ENCODE measurements at places on chromosomes 11 and 22.

DNA sequence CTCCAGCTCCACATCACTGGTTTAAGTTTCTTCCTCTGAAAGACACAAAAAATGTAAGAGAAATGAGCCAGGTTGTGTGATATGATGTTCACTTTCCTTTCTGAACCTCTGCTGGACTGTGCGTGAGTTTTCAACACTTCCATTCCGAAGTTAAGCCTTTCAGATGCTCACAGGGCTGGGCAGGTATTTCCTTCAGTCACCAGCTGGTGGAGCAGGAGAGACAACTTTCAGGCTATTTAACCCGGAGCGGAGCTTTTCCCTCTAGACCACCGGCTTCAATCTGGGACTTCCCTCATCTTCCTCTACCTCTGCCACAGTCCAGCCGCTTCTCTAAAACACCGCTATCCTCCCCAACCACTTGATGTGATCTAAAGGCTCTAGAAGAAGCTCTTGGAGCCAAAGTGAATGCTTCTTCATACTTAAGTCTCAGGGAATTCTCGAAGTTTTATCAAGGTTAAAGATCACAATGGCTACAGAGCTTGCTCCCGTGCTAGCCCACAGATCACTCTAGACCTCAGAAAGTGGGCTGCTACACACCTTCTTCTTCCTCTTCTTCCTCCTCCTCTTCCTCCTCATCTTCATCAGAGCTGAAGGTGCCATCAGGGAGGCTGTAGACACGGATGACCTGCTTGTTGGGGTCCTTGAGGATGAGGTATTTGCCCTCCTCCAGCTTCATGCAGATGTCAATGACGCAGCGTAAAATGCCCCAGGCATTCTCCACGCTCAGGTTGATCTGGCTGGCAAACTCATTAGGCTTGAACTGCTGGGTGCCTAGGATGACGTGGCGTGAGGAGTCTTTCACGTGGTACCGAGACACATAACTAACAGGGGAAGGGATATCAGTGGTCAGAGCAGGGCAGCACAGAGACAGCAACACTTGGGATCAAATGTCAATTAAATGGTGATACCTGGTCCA, 4.4 kb upstream of the FOXRED2 start:
- peak; percentile 30 for DNase-seq

DNA sequence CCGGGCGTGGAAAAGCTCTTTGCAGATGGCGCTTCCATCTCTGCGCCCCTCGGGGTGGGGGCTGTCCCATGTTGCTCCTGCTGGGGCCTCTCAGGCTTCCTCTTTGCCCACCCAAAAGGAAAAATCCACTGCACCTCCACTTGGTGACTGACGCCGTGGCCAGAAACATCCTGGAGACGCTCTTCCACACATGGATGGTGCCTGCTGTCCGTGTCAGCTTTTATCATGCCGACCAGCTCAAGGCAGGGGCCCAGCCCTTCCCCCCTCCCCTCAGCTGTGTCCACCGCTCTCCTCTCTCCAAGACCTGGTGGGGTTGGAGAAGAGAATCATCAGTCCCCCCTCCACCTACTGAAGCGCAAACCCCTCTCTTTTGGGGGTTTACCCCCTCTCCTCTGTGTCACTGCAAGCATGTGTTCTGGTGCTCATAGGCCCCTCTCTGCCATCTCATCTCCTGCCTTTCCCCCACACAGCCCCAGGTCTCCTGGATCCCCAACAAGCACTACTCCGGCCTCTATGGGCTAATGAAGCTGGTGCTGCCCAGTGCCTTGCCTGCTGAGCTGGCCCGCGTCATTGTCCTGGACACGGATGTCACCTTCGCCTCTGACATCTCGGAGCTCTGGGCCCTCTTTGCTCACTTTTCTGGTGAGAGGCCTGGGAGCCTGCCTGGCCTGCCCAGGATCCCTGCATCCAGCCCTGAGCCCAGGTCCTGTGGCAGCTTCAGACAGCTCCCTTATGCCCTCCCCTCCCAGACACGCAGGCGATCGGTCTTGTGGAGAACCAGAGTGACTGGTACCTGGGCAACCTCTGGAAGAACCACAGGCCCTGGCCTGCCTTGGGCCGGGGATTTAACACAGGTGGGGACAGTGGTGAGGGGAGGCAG, 1.8 kb downstream of the LARGE2 start:
- DNase-seq = no peak

DNA sequence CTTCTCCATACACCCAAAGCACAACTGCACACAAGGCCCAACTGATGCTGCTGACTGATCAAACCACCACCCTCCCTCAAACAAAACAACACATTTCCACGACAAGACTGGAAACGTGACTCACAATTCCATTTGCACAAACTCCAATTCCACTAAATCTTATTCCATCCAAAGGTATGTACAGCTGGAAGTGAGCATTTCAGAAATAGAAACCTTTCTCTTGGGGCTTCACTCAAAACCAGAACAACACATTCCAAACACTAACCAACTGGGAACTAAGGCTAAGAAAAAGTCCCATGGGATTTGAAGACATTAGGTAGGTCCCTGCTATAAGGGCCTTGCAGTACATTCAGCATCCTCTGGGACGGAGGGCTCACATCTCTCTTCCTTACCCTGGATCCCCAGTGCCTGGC, 19.6 kb downstream of the MORC2 start:
- no peak for DNase-seq

DNA sequence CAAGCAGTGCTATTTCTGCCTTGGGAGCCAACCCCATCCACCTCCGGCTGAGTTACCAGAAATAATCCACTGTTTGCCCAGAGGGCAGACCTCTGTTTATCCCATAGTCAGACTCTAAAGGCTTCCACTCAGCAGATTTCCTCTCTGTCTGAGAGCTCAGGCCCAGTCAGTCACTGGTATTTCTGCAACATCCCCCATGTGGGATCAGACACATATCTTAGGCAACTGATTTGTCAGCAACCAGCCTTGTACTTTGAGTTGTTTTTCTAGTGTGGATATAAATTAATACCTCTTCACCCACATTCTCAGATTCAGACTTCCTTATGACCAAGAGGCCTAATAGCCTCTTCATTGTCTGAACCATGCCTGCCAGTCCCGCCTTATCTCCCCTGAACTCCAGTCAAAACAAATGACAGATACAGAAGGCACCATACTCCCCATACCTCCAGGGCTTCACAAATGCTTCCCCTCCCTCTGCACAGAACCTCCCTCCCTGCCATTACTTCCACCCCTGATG, 193.6 kb downstream of the FAM76B start:
- DNase-seq = no peak

- DNase-seq = peak; percentile 28
Observed at GRCh38 chr22:45226503-45227186, 14.0 kb downstream of the KIAA0930 start.

DNA sequence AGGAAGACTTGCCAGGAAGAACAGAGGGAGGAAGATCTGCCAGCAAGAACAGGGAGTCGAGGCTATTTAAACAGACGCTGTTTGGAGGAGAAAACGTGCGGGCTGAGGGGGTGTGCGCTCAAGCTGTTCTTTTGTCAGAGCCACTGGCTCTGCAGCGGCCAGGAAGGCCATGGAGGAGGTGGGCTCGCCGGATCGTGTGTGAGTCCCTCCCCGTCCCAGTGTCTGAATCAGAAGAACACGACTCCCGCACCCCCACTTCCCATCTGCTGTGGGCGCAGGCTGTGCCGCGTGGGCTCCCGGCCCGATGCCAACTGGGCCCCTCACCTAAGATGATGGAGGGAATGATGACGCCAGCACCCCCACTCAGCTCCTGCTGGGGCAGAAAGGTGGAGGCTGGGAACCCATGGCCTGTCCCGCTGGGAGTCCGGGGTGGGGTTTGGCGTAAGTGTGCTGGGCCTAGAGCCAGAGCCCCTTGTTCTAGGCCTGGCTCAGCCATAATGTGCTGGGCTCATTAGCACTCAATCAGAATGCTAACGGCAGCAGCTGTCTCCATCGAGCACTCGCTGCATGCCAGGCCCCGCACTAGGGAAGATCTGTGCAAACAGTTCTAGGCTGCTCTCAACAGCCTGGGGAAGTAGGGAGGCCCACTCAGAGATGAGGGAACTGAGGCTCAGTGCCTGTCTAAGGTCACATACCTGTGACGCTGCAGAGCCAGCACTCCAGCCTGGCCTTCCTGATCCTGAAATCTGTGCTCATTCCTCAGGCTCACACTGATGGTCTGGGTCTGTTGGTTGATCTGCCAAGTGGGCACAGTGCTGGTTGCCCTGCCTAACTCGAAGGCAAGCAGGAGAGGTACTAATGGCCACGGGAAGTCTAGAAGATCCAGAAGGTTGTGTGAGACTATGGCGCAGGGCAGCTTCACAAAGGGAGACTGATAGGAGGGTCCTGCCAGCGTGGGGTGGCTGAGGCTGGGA, 11.5 kb downstream of the NPTXR start:
- no peak for DNase-seq

- DNase-seq = no peak
Observed at GRCh38 chr11:13680501-13681264, 12.2 kb downstream of the FAR1 start.

DNA sequence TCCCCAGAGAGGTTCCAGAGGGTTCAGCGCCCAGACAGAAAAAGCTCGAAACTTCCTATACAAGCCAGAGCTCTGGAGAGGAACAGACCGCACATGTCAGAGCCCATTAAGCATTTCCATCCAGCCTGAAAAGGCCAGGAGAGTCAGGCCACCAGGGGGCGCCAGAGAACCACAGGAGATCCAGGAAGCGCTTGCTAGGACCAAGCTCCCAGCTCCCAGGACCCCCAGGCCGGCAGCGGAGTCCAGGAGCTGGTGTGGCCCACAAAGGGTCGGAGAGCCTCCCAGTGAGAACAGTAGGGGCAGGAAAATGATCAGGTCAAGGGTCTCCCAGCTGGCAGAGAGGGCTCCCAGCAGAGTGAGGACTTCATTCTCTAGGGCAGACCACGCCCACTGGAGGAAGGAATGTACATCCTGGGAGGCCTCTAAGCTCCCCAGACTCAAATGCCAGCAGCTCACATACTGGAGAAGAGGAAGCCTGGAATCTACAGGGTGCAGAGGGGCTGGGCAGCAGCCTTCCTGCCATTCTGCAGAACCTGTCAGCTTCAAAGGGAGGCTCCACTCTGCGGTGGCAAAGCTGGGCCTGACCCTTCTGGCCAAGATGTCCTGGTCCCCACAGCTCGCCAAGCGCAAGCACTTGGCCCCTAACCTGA, 2.1 kb upstream of the MEI1 start:
- DNase-seq = peak; percentile 61

- no peak for DNase-seq
Observed at GRCh38 chr11:85316967-85317366, 310.2 kb downstream of the DLG2 start.

DNA sequence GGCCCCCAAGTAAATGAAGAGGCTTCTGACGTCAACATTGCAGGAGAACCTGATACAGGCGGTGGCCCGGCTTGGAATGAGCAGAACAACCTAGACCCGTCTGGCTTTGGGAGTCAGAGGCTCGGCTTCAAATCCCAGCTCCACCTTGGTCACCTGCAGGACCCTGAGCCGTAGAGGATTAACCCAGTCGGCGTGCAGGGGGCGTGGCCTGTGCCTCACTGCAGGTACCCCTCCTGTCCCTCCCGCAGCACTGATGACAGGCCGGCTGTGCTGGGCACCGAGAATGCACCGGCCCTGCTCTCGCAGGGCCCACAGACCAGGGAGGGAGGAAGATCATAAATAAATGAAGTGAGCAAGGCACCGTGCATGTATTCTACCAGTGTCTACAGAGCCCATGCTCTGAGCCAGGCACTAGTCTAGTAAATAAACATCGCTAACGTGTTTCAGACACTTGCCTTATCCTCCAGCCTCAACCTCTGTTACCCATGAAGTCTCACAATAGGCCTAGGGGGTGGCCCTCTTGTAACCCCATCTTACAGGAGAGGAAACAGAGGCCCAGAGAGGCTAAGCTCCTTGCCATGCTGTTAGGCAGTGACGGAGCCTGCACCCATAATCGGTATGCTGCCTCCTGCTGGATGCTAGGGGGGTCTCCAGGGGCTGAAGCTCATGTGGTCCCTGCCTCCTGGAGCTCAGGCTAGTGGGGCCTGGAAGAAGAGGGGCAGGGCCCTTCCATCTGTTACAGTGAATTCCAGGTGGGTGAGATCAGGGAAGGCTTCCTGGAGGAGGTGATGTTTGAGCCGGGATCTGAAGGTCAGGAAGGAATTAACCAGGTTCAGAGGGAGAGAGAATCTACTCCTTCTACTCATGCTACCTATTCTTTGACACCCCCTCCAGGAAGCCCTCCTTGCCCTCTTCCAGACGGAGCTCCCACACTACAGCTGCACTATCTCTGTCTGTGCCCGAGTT, 53.4 kb downstream of the RTL6 start:
- no peak for DNase-seq

DNA sequence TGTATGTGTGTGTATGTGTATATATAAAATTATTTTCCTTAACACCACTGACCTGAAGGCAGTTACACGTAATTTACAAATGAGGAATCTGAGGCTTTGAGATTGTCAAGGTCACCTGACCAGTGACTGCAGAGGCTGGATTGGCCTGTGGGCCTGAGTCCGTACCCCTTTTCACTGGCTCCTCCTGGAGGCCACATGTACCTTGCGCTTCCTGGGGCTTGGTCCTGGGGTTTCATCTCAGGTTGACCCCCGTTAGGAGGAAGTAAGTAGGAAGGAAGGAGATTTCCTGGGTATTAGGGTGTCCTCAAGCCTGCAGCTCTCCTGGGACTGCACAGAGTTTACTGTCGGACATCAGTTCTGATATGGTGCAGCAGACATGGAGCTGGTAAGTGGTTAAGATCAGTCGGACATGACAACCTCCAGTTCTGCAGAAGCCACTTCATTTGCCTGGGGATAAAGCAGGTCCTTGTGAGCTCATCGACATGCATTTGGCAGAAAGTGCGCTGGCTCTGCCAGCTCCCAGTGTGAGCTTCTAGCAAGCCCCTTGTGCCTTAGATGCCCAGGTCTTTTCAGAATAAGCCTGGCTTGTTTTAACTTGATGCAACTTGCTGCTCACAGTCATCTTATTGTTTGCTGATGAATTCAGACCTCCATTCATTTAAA, 36.6 kb downstream of the ST3GAL4 start:
- DNase-seq = no peak

GRCh38 chr11:59012398-59013265, 73.3 kb downstream of the GLYATL1 start:
- DNase-seq = no peak

DNA sequence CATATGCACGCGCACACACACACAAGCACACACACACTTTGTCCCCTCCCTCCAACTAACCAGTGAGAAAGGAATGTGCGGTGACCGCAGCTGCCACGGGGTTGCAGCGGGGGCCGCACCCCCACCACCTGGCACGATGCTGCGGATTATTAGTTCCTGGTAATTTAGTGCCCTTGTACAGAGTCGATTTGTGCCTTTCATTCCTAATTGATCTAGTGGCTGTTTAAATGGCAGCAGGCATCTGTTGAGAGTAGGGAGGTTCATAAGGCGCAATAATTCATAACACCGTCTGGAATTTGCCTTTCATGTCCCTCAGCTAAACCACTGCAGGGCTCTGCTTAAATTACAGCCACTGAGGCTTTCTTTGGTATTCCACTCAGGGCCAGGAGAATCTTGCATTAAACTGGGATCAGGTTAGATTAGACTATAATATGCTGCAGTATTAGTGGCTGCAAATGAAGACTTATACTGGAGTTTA, 113.7 kb downstream of the FEZ1 start:
- no peak for DNase-seq

GRCh38 chr11:33692541-33692940, 8.1 kb downstream of the C11orf91 start:
- DNase-seq = no peak
